Fibroblast of skin of back (primary cell): ENCODE measurements at places on chromosomes 16 and 17.
A peak's percentile ranks its signal among the peaks of the same experiment; 100 is the strongest.

DNA sequence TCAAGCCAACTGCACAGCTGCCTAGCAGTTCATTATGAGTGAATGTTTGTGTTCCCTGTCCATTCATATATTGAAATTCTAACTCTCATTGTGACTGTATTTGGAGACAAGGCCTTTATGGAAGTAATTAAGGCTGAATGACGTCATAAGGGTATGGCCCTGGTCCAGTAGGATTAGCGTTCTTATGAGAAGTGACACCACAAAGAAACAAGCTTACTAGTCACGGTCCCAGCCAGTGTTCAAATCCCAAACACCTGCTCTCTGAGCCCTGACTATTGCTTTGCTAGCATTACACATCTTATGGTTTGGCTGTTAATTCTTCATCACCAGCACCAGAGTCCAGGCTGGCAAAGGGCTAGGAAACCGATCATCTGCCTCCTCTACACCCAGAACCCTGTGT is 2.2 kb downstream of the ZNF668 start:
- peak; percentile 70 for DNase-seq

- DNase-seq, result peak; percentile 61
These were observed 447.3 kb upstream of the MAF start for GRCh38 chr16:80047842-80048241.

DNA sequence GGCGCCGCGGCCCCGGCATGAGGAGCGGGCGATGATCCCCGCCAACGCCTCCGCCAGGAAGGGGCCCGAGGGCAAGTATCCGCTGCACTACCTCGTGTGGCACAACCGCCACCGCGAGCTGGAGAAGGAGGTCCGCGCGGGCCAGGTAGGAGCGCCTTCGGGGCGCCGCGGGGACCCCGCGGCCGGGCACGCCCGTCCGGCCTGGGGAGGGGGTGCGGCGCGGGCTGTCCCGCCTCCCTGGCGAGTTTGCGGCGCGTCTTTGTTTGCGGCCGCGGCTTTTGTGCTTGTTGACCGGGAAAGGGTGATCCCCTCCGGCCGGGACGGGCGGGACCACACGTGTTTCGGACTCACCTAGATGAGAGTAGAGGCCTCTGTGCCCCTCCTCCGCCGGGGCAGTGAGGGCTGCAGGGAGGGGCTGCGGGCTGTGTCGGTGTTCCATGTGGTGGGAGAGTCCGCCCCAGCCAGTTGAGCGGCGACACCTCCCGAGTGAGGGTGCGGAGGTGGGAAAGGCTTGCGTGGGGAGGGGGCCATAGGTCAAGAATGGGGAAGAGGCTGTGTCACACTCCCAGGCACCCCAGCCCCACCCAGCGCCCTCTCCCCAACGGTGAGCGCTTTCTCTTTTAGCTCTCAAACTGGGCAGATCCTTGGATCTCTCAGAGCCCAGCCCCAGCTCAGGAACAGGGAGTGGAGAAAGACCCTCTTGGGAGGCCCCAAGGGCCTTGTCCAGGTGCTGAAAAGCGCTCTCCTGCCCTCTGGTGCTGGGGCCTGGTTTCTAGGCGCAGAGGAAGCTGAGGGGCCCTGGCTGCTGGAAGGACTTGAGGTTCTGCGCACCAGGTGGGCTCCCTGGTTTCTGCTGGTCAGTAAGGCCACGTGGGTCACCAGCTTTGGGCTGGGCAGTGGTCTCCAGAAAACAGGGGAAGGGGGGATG is 923 bp downstream of the ANKRD13B start:
- no peak for DNase-seq

GRCh38 chr16:49687476-49688002 is 168.4 kb downstream of the ZNF423 start:
- DNase-seq, result no peak
